ENCODE measurements at places on chromosomes 16 and 17.

- DNase-seq = no peak
Measured at GRCh38 chr17:13480877-13481276, 120.9 kb downstream of the HS3ST3A1 start.

GRCh38 chr16:63744077-63744874 is 1377.6 kb downstream of the CDH11 start:
- no peak for DNase-seq

- no peak for DNase-seq
Measured at GRCh38 chr17:35769895-35770486, 9.3 kb downstream of the C17orf50 start.

DNA sequence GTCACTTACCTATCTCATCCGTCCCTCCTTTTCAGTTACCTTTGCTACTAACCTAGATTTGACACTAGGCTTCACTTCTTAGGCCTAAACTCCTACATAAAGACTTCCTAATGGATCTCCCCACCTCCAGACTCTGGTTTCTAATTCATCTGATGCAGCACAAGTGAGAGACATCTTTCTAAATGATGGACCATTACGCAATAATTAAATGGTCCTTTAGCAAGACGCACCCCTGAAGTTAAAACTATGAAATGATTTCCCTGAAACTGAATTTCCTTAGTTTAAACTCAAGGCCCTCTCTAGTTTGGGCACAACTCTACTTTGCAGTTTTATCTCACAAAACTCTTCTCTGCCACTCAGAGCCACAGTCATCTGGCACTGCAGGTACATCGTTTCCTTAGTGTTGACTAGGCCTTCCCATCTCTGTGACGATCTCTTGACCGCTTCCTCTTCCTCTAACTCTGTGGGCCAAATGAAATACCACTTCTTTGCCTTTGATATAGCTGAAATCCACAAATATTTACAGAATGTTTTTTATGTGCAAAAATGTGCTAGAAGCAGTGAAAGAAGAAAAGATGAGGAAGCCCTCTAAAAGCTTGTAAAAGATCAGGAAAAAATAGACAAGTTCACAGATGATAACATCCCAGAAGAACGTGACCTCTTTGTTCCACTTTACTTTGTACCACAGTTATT is 3.3 kb downstream of the SYNRG start:
- DNase-seq = no peak

GRCh38 chr17:59368218-59368857 is 36.9 kb downstream of the YPEL2 start:
- DNase-seq = no peak

- no peak for DNase-seq
Measured at GRCh38 chr17:18159551-18160120, 24.0 kb upstream of the ALKBH5 start.

GRCh38 chr16:71880176-71880575 is 3.8 kb downstream of the ZNF821 start:
- no peak for DNase-seq

GRCh38 chr17:13864521-13864920 is 204.8 kb upstream of the COX10 start:
- no peak for DNase-seq

DNA sequence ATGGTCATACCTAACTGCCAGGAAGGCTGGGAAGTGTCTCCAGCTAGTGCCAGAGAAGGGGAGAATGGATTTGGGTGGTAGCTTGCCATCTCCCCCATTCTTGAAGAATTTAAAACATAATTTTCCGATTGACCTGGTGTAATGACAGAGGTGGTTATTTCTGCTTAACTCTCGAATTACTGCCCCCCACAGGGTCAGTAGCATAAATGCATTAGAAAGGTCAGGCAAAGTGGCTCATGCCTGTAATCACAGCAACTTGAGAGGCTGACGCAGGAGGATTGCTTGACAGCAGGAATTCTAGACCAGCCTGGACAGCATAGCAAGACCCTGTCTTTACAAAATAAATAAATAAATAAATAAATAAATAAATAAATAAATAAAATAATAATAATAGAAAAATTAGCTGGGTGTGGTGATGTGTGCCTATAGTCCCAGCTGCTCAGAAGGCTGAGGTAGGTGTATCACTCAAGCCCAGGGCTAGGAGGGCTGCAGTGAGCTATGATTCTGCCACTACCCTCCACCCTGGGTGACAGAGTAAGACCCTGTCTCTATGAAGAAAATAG is 27.5 kb downstream of the TMC7 start:
- DNase-seq = no peak

DNA sequence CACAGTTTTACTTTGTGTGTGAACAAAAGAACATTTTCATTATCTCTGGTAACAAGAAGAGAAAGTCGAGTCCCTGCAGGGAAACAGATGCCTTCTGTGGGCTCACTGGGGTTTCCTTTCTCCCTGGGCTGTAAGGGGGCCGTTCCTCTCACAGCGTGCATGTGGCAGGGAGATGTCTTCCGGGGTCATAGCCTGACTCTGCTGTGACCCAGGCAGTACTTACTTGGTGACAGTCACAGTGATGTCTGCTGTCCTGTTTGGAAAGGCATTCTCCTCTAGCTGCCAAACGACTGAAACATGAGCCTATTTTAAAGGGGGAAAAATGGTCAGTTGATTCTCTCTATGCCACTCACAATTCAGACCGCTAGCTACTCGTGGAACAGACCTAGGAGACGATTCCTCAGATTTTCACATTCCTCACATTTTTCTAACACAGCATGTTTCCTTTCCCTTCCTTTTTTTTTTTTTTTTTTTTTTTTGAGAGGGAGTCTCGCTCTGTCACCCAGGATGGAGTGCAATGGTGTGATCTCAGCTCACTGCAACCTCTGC is 7.3 kb downstream of the HASPIN start:
- DNase-seq = no peak

- peak; percentile 54 for DNase-seq
Measured at GRCh38 chr16:74774223-74775139, at the start of gene FA2H. FA2H (minus strand) TSS chr16:74774820; CDS start chr16:74774755, 65 bp downstream.

- DNase-seq = no peak
Measured at GRCh38 chr17:4440690-4441686, 7.2 kb downstream of the SPNS3 start.

DNA sequence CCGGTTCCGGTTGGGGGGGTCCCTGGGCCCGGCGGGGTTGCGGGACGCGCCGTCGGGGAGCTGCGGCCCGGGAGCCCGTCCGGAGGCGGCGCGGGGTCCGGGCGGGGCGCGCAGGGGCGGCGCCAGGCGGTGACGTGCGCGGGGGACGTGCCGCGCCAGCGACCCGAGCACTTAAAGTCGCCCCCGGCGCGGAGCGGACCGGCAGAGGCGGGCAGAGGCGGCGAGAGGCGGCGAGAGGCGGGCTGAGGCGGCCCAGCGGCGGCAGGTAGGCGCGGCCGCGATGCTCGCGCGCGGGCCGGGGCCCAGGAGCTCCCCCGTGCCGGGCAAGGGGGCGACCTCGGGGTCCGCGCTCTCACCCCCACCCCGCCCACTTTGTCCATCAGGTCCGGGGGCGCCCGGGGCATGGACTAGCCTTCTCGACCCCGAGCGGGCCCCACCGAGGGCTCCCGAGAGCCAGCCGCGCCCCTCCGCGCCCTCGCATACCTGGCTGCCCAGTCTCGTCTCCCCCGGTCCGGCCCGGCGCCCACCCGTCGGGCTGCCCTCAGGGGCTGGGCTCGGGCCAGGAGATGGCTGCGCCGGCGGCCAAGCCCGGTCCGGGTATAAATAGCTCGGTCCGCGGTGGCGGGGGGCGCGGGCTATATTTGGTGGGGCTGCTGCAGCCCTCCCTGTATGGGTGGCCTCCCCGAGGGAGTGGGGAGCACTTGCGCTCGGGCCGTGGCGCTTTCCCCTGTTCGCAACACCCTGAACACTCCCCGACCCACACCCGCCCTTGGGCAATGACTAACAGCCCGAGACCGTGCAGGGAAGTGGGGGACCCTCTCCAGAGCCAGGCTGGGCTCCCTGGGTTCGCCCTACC is at the start of gene SLC16A3:
Gene SLC16A3 (plus strand): TSS at position 201 of the 856 bp plus-strand sequence. CDS start 6,967 bp downstream, outside the sequence.
- DNase-seq = peak; percentile 67

DNA sequence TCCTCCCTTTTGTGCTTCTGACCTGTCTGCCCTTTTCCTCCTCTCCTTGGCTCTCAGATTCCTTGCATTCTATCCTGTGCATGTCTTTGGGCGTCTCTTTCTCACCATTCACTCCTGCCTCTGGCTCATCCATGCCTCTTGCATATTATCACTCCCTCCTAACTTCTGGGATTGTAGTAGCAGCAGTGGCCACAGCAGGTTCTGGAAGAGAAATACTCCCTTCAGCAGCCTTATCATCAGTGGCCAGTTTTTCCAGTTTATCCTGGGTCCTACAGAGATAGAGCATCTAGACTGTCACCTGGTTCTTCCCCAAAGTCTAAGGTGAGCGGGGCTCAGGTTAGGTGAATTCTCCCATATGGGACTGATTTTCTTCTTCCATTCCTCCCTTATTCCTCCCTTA is 354.0 kb upstream of the CCL2 start:
- DNase-seq = no peak

- DNase-seq = no peak
Measured at GRCh38 chr16:50295541-50296132, 29.3 kb downstream of the ADCY7 start.

DNA sequence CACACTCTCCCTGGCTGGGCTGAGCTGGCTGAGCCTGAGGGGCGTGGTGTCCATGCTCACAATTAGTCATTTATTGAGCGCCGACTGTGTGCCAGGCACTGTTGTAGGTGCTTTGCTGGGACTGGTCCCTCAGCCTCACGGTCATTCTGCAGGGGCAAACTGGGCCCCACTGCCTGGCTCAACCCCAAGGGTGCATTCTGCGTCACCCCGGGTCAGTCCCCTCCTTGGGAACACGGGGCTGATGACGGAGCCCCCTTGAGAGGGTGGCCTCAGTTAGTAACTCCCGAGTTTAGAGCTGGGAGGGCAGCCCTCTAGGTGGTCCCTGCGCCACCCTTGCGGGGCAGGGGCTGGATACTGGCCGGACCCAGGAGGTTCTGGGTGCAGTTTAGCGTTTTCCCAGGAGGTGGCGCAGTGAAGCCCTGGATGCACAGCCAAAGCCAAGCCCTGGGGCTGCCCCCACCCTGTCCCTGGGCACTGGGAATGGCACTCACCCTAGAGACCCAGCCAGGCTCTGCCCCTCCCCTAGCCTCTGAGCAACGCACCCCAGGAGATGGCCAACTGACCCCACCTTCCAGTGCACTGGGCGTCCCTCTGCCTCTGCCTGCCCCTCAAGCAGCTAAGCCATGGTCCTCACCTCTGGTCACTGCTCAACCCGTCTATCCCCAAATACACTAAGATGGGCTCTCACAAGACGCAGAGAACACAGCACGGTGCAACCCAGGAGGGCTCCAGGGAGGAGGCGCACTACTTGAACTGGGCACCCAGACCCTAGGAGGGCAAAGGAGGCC is 243.2 kb upstream of the GSE1 start:
- DNase-seq = peak; percentile 62

GRCh38 chr17:67020293-67020766 is 24.0 kb upstream of the CACNG1 start:
- DNase-seq = no peak

DNA sequence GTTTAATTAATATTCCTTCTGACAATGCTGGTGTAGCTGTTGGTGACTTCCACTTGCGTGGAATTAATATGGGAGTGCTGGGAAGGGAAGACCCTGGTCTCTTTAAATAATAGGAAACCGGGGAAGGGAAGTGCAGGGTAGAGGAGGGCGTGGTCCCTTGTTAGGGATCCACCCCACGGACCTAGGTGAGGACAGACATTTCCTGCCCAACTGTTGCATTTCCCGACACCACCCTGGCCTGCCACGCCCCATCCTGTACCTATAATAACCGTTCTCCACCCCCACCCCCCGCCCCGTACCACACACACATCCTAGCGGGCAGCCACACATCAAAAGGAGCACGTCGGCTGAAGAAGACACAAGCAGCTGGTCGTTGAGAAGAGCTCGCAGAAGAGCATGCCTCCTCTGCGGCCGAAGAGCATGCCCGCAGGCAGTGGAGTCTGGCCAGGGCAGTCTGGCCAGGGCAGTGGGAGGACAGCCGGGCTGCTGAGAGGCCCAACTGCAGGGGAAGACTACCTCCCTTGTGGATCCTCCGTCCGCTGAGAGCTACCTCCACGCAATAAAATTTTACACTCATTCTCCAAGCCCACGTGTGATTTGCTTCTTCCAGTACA is 36.8 kb upstream of the MMD start:
- no peak for DNase-seq

All from stimulated activated CD4-positive, alpha-beta T cell treated with anti-CD3 and anti-CD28 coated beads, Interleukin-2, amount 100 ng/mL, for 48 hours (primary cell).